ENCODE measurements at places on chromosomes 16 and 17.

DNA sequence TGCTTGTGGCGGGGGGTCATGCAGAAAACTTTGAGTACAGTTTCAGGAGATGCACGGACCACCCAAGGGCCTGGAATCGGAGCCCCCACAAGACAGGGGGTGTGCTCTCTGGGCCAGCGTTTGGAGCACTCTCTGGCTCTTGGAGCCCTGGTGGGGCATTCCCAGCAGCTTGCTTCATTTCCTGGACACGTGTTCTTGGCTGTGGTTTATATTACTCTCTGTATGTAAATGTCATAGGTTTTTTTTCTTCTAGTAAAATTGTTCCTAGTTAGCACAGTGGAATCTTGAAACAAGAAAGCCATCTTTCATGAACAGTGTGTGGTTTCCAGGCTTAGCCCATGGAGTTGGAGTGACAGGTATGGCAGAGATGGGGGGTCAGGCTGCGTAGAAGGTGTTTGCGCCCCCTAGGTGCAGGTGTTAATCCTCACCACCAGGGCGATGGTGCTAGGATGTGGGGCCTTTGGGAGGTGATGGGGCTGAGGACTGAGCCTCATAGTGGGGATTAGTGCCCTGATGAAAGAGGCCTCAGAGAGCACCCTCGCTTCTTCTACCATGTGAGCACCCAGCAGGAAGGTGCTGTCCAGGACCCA, 79.8 kb downstream of the JPH3 start:
- DNase-seq: no peak

GRCh38 chr16:72996291-72997062, 51.5 kb downstream of the ZFHX3 start:
- no peak for DNase-seq

GRCh38 chr17:2935632-2936031, 127.8 kb downstream of the OR1D5 start:
- no peak for DNase-seq

DNA sequence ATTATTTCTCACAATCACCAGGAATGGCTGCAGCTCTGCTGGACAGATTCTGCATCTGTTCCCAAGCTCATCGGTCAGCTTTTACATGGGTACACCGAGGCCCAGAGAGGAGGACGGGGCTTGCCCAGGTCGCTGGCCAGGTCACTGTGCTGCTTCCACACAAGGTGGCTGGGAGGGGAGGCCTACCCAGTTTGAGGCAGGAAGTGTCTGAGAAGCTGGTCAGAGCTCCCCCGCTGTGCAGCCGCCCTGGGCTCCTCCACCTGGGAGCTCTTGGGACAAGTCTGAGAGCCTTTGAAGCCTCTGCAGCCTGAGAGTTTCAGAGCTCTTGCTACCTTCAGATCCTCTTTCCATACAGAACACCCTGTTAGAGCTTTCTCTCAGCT, 143.3 kb downstream of the CLEC16A start:
- no peak for DNase-seq

- no peak for DNase-seq
Observed at GRCh38 chr16:6704306-6704930, 628.2 kb upstream of the RBFOX1 start.

- DNase-seq: no peak
Observed at GRCh38 chr17:70137451-70138230, 31.7 kb upstream of the KCNJ2 start.

GRCh38 chr16:68346892-68347480, 36.2 kb downstream of the PRMT7 start:
- DNase-seq: no peak

DNA sequence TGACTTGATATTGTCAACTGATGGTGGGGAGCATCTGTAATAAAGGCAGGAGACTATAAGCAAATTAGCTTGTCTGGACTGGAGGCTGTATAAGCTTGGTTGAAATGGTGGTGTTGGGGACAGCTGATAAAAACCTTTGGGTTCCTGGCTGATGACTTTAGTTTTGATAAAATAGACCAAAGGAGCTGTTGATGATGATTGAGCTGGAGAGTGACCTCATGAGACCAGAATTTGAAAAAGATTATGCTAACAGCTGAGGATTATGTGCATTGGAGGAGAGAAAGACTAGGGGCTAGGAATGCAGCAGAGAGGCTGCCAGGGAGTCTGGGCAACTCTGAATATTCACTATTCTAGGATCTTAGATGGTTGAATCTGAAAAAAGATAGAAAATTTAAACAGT, 8.7 kb upstream of the CDC27 start:
- no peak for DNase-seq

Data from NCI-H2081 treated with DMSO at 0.1 percent for 48 hours (cell line).